ENCODE measurements at places on chromosomes 1 and 21. TPM values are rescaled to one million over a fixed set of nuclear protein-coding genes. Genes with fewer than 3 reads are reported as not detected.

PODN gene
- polyA plus RNA-seq = 14.3 TPM

DNA sequence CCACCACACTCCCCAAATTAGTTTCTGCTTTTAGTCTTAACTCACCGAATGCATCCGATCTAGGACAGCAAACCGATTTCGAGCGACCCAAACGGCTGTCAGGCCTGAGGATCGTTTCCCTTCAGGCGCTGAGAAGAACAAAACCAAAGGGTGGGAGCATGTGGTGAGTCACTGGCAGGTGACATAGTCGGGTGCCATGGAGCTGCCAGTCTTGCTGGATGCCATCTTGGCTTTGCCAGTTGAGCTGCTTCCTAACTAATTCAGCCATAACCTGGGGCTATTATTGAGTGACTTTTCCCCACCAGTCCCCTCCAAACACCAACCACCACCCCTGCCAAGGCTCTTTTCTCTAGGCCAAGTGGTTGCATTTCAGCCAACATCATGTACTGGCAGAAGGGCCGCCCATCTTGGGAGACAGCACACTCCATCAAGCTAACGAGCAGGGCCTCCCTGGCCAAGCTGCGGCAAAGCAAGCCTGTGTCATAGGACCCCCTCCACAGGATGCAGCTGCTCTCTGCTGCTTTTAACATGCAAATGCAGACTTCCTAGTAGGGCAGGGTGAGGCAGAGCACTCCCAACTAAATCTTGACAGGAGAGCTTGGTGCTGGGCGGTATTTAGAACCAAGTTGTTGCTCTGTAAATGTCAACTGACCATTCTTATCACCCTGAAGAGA lies 22.3 kb upstream of the PEX19 start:
- H3K4me3 ChIP-seq = no peak overlapping the region
- peaks cover 11% of the 10 kb centered on the region for H3K36me3 ChIP-seq
- no peak overlapping the region for H3K27ac ChIP-seq
- no peak for DNase-seq

GRCh38 chr1:53369034-53369750 lies 41.3 kb upstream of the LRP8 start:
- no peaks in the 10 kb centered on the region for H3K4me1 ChIP-seq
- no peaks in the 10 kb centered on the region for H3K27me3 ChIP-seq
- H3K27ac ChIP-seq = no peak overlapping the region

MIXL1 gene
- polyA plus RNA-seq = not detected

ADCY10 gene
- polyA plus RNA-seq = 0.15 TPM

- H3K27me3 ChIP-seq = no peaks in the 10 kb centered on the region
- no peaks in the 10 kb centered on the region for H3K36me3 ChIP-seq
- H3K27ac ChIP-seq = no peak overlapping the region
- H3K4me3 ChIP-seq = no peak overlapping the region
Measured at GRCh38 chr21:44836666-44837471, 19.0 kb upstream of the SUMO3 start.

LRRC8B gene
- polyA plus RNA-seq = 0.72 TPM

GRCh38 chr1:72662918-72663317 lies 380.6 kb upstream of the NEGR1 start:
- DNase-seq = no peak
- no peak overlapping the region for H3K4me3 ChIP-seq
- H3K36me3 ChIP-seq = no peaks in the 10 kb centered on the region
- no peak overlapping the region for H3K27ac ChIP-seq

DNA sequence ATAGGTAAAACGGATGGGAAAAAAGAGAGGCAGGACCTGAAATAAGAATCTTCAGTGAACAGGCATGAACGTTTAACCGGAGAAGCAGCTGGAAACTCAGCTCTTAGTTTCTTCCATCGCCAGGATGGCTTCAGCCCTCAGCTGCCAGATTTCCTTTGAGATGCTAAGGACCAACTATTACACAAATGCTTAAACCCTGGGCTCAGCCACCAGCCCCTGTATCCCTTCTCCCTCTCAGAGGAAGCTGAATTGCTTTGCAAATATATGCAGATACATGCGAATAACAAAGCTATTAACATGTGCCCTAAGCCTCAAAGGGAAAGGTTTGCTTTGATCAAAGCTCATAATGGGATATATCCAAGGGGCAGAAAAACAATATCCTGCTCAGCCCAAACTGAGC lies 515.1 kb downstream of the OMA1 start:
- no peak overlapping the region for H3K27ac ChIP-seq
- DNase-seq = no peak
- no peaks in the 10 kb centered on the region for H3K36me3 ChIP-seq
- no peaks in the 10 kb centered on the region for H3K4me1 ChIP-seq

GBP7 gene
- not detected for polyA plus RNA-seq

GRCh38 chr1:107877745-107878144 lies 87.2 kb downstream of the VAV3 start:
- no peak for DNase-seq
- H3K36me3 ChIP-seq = no peaks in the 10 kb centered on the region
- no peak overlapping the region for H3K27ac ChIP-seq

GRCh38 chr1:224482619-224483018 lies 48.0 kb upstream of the WDR26 start:
- H3K27me3 ChIP-seq = no peaks in the 10 kb centered on the region
- no peaks in the 10 kb centered on the region for H3K36me3 ChIP-seq
- H3K4me1 ChIP-seq = no peaks in the 10 kb centered on the region

AIRE gene
- polyA plus RNA-seq = not detected

DNA sequence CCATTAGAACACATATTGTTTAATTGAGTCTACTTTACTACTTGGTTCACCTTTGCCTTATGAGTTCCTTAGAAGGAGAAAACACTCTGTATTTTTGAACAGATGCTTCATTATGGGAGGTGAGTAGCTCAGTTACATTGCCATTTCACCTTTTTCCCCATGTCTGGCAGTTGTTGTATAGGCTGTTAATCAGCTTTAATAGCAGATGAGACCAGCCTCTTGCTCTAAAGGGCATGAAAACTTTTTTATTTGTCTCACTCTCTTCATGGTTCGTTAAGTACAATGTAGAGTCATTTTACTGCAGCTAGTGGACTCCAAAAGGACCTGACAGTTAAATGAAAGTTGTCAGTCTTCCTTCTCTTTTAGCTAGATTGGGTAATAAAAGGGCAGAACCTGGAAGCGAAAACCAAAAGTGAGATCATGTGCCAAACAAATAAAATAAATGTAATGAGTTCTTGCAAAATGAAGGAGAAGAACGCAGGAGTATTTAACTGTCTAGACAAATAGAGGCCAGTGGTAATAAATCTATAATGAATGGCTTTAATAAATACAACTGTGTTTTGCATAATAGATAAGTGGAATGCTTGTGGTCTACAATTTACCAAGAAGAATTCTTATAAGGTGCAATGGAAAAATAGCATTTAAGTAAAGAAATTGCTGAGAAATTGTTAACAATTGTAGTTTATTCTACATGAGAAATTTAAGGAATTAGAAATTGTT lies 180.0 kb upstream of the NEGR1 start:
- no peaks in the 10 kb centered on the region for H3K4me1 ChIP-seq
- no peak overlapping the region for H3K4me3 ChIP-seq
- DNase-seq = no peak

DNA sequence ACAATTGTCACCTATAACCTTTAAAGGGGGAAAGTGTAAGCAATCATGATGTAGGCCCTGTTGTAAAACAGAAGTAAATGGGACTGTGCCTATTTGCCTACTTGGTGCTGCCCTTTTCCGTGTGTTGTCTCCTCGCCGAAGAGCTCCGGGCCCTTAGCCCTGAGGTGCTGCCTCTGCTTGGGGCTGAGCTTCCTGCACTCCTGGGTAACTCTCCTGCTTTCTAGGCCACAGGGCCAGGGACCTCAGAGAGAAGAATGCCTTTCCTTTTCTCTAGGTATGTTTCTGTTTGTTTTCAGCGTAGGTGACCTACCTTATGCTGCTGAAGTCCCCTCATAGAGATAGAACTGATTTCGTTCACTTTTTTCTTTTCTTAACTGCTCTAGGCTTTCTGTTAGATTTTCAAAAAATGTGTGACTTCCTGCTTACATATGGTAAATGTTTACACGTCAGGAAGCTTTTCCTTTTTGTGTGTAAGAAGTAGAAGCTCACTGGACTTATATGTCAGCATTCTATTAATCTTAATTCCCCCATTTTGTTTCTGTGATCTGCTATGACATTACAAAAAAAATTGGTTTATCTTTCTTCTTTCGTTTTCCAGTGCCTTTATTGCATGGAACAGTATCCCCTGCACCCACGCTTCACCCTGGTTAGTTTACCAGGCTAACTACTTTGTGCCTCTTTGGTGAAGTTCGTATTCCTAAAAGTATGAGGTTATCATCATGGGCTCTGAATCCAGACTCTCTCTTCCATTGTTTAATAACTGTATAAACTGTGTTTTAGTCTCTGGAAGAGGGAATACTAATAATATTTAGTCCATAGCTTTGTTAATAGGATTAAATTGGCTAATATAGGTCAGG lies 61.7 kb downstream of the ITSN1 start:
- no peak for DNase-seq
- no peak overlapping the region for H3K27ac ChIP-seq
- no peaks in the 10 kb centered on the region for H3K4me1 ChIP-seq
- H3K27me3 ChIP-seq = no peaks in the 10 kb centered on the region
- H3K4me3 ChIP-seq = no peak overlapping the region
- no peaks in the 10 kb centered on the region for H3K36me3 ChIP-seq

GRCh38 chr1:36516372-36517010 lies 33.8 kb upstream of the CSF3R start:
- no peaks in the 10 kb centered on the region for H3K36me3 ChIP-seq
- H3K4me3 ChIP-seq = no peak overlapping the region
- no peak for DNase-seq
- no peak overlapping the region for H3K27ac ChIP-seq
- H3K4me1 ChIP-seq = no peaks in the 10 kb centered on the region
- H3K27me3 ChIP-seq = no peaks in the 10 kb centered on the region

IL20 gene
- polyA plus RNA-seq = not detected

PWP2 gene
- not detected for polyA plus RNA-seq

- no peak for DNase-seq
- no peaks in the 10 kb centered on the region for H3K36me3 ChIP-seq
- no peak overlapping the region for H3K4me3 ChIP-seq
- H3K27me3 ChIP-seq = no peaks in the 10 kb centered on the region
Measured at GRCh38 chr1:19512545-19512944, 27.2 kb upstream of the CAPZB start.

GRCh38 chr1:223783676-223784075 lies 62.1 kb downstream of the TP53BP2 start:
- H3K27me3 ChIP-seq = no peaks in the 10 kb centered on the region
- no peaks in the 10 kb centered on the region for H3K36me3 ChIP-seq

- DNase-seq = no peak
- H3K4me3 ChIP-seq = no peak overlapping the region
- H3K27ac ChIP-seq = no peak overlapping the region
- H3K4me1 ChIP-seq = peaks cover 3% of the 10 kb centered on the region
Measured at GRCh38 chr1:59241909-59242308, 55.0 kb upstream of the FGGY start.

- H3K36me3 ChIP-seq = no peaks in the 10 kb centered on the region
- H3K4me3 ChIP-seq = no peak overlapping the region
- no peak for DNase-seq
- no peak overlapping the region for H3K27ac ChIP-seq
- no peaks in the 10 kb centered on the region for H3K27me3 ChIP-seq
- H3K4me1 ChIP-seq = peaks cover 7% of the 10 kb centered on the region
Measured at GRCh38 chr1:117820096-117820495, 109.3 kb downstream of the GDAP2 start.

OR2T33 gene
- not detected for polyA plus RNA-seq

GRCh38 chr1:38941527-38942019 lies at the start of gene RHBDL2:
TSS of gene RHBDL2 (minus strand) at chr1:38941830. CDS start at chr1:38919212, 22,618 bp downstream.
- H3K4me3 ChIP-seq = peak within 1 kb of the TSS; percentile 24
- H3K27me3 ChIP-seq = no peaks in the 10 kb centered on the region
- H3K4me1 ChIP-seq = no peaks in the 10 kb centered on the region
- DNase-seq = peak; percentile 85
- no peak within 1 kb of the TSS for H3K27ac ChIP-seq
- H3K36me3 ChIP-seq = no peaks in the 10 kb centered on the region

GRCh38 chr1:44842862-44843655 lies at the start of gene PTCH2:
TSS of gene PTCH2 (minus strand) at chr1:44843253. CDS start at chr1:44842932, 321 bp downstream.
- H3K27ac ChIP-seq = no peak within 1 kb of the TSS
- no peaks in the 10 kb centered on the region for H3K36me3 ChIP-seq
- peak within 1 kb of the TSS; percentile 27 for H3K4me3 ChIP-seq
- H3K4me1 ChIP-seq = no peaks in the 10 kb centered on the region
- DNase-seq = peak; percentile 82
- no peaks in the 10 kb centered on the region for H3K27me3 ChIP-seq

GRCh38 chr1:113517983-113518382 lies 127.7 kb downstream of the MAGI3 start:
- no peak overlapping the region for H3K27ac ChIP-seq
- H3K27me3 ChIP-seq = no peaks in the 10 kb centered on the region
- H3K4me3 ChIP-seq = no peak overlapping the region
- H3K36me3 ChIP-seq = no peaks in the 10 kb centered on the region
- no peaks in the 10 kb centered on the region for H3K4me1 ChIP-seq
- no peak for DNase-seq

- H3K27me3 ChIP-seq = no peaks in the 10 kb centered on the region
- no peak overlapping the region for H3K27ac ChIP-seq
- no peaks in the 10 kb centered on the region for H3K4me1 ChIP-seq
Measured at GRCh38 chr21:35573472-35574374, 486.6 kb downstream of the SETD4 start.

DNA sequence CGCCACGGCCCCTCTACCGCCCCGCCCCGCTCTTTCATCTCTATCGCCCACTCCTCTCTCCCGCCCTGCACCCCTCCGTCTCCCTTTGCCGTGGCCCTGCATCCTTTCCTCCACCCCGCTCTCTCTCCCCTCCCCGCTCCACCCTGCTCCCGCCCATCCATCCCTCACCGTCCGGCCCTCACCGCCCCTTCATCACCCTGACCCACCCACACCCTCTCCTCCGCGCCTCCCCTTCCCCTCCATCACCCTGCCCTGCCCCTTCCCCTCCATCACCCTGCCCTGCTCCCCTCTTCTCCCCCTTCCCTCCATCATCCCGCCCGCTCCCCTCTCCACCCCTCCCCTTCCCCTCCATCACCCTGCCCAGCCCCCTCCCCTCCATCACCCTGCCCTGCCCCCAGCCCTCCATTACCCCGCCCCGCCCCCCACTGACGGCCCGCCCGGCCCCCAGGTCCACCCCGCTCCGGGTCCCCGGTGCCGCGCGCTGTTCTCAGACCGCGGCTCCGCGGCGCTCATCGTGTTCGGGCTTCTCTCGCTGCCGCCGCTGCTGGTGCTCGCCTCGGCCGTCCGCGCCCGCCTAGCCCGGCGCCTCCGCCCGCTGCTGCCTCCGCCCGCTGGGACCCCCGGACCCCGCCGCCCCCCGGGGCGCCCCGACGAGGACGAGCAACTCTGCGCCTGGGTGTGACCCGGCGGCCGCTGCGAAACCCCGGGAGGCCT lies 6.2 kb upstream of the ANKRD65 start:
- no peak overlapping the region for H3K4me3 ChIP-seq
- H3K4me1 ChIP-seq = no peaks in the 10 kb centered on the region
- H3K36me3 ChIP-seq = no peaks in the 10 kb centered on the region
- no peak overlapping the region for H3K27ac ChIP-seq
- no peaks in the 10 kb centered on the region for H3K27me3 ChIP-seq
- peak; percentile 46 for DNase-seq

- no peaks in the 10 kb centered on the region for H3K36me3 ChIP-seq
- no peak overlapping the region for H3K4me3 ChIP-seq
Measured at GRCh38 chr1:40338745-40339419, 21.8 kb upstream of the COL9A2 start.

All from aorta (tissue), 5 donors.